Thoracic aorta (tissue), 2 donors: ENCODE measurements at places on chromosomes 7 and 10.
A peak's percentile ranks its signal among the peaks of the same experiment; 100 is the strongest.

GRCh38 chr10:118983263-118983662 lies 46.3 kb upstream of the NANOS1 start:
- no peaks in the 10 kb centered on the region for H3K4me1 ChIP-seq
- H3K4me3 ChIP-seq: no peak overlapping the region
- no peaks in the 10 kb centered on the region for H3K36me3 ChIP-seq
- H3K27ac ChIP-seq: no peak overlapping the region
- no peak for DNase-seq

- H3K27ac ChIP-seq: no peak overlapping the region
- no peaks in the 10 kb centered on the region for H3K4me1 ChIP-seq
- H3K27me3 ChIP-seq: no peaks in the 10 kb centered on the region
- H3K36me3 ChIP-seq: no peaks in the 10 kb centered on the region
- DNase-seq: no peak
Observed at GRCh38 chr7:86748843-86749719, 105.4 kb downstream of the GRM3 start.

DNA sequence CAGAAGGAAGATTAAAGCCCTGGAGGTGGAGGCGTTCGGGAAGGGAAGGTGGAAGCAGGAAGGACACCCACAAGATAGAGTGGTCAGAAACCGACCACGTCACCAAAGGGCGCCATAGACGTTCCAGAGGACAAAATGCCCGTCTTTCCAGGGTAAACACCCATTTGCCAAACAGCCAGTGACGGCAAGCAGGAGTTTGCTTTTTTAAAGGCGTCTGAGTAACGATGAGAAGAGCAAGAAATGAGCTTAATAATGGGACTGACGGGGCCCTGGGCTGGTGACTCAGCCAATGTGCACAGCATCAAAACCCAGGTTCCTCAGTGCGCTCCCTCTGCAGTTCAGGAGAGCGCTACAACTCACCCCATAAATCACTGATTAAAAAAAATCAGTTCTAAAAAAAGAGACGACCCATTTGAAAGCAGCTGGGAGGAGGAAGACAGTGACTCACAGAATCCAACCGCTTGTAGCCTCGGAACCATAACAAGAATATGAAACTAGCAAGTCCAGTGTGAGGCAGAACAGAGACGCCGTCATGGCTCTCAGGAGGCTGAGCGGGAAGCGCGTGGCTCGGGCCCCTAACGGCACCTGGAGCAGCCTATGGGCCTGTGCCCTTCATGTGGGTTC lies 5.9 kb downstream of the DIP2C start:
- no peaks in the 10 kb centered on the region for H3K36me3 ChIP-seq
- peaks cover 41% of the 10 kb centered on the region for H3K4me1 ChIP-seq
- DNase-seq: peak; percentile 53
- no peaks in the 10 kb centered on the region for H3K27me3 ChIP-seq
- H3K27ac ChIP-seq: peak overlapping the region; percentile 76

- no peak overlapping the region for H3K27ac ChIP-seq
- H3K4me3 ChIP-seq: no peak overlapping the region
- H3K36me3 ChIP-seq: no peaks in the 10 kb centered on the region
- no peak for DNase-seq
- H3K27me3 ChIP-seq: no peaks in the 10 kb centered on the region
Observed at GRCh38 chr10:125029584-125030242, 87.8 kb downstream of the ZRANB1 start.

DNA sequence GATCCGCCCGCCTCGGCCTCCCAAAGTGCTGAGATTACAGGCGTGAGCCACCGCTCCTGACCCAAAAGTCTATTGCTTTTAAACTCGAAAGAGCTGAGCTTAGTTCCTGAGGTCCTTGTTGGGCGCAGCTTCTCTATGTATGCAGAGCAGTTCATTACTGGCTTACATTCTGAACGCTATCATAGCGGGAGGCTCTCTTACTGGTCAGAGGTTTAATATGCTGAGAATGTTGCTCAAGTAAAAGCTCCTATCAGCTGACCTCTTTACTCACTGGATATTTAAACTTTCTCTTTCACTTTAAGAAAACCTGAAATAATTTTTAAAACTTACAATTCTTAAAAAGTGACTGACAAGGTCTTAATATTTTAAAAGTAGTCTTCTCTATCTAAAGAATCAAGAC lies 160.8 kb upstream of the WNT16 start:
- H3K4me1 ChIP-seq: no peaks in the 10 kb centered on the region
- no peak overlapping the region for H3K27ac ChIP-seq
- no peaks in the 10 kb centered on the region for H3K27me3 ChIP-seq
- no peak for DNase-seq
- H3K36me3 ChIP-seq: peaks cover 4% of the 10 kb centered on the region

DNA sequence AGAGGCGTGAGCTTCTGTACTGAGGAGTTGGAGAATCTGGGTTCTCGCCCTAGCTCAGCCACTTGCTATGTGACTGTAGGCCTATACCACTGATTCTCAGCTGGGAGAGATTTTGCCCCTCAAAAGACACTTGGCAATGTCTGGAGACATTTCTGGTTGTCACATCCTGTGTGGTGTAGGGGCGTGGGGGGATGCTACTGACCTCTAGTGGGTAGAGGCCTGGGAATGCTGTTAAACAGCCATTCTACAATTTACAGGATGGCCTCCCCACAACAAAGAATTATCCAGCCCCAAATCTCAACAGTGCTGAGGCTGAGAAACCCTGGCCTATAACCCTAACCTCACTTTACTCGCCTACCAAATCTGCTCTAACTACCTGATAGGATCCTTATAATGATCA lies 58.8 kb upstream of the GAD2 start:
- no peak for DNase-seq
- no peaks in the 10 kb centered on the region for H3K36me3 ChIP-seq
- no peak overlapping the region for H3K27ac ChIP-seq
- H3K4me1 ChIP-seq: no peaks in the 10 kb centered on the region
- H3K27me3 ChIP-seq: no peaks in the 10 kb centered on the region

DNA sequence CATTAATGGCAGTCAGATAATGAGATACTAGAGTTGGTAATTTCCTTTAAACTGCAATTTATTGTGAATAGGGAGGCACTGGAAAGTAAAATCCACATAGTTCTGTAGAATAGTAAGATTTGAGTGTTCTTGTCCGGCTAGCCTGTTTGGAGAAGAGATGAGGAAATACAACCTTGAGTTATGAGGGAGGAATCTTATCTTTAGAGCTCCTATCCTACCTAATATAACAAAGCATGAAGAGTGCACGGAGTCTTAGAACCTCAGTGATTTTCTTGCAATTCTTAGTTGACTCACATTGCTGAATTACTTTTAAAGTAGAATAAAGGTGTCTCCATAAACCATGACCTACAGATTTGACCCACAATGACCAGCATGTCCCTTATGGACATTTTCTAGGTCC lies 73.4 kb downstream of the ATAD1 start:
- no peak for DNase-seq
- no peak overlapping the region for H3K4me3 ChIP-seq
- no peaks in the 10 kb centered on the region for H3K36me3 ChIP-seq
- no peaks in the 10 kb centered on the region for H3K4me1 ChIP-seq
- H3K27me3 ChIP-seq: no peaks in the 10 kb centered on the region

- no peak overlapping the region for H3K27ac ChIP-seq
- DNase-seq: no peak
- no peak overlapping the region for H3K4me3 ChIP-seq
- H3K27me3 ChIP-seq: no peaks in the 10 kb centered on the region
Observed at GRCh38 chr7:157309988-157310668, 26.7 kb upstream of the DNAJB6 start.

DNA sequence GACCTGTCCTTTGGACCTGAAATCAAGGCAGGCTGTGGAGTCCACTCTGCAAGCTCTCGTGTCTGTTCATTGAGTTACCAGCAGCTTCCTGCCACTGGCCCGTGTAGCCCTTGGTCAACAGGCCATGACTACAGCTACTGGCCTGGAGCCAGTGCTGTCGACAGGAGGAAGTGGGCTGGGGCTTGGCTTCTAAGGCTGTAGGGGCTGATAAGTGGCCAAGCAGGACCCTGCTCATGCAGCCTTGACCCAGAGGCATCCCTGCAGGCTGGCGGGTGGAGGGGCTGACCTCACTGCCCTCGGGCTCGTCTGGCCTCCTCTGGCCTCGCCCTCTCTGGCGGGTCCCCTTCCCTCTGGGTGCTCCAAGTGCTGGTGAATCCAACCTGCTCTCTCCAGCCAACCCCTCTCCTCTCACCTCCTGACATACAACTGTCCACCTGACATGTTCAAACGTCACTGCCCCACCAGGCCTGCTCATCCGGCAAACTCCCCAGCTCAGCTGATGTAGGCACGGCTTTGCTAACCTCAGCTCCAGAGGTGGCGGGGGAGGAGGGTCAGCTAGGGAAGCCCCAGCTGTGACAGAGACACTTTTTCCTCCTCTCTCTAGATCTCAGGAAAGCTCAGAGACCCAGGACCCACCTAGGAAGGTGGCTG lies 188.6 kb upstream of the LYZL2 start:
- H3K4me3 ChIP-seq: peak overlapping the region; percentile 68
- no peak for DNase-seq
- peak overlapping the region; percentile 96 for H3K27ac ChIP-seq
- no peaks in the 10 kb centered on the region for H3K36me3 ChIP-seq

- H3K27ac ChIP-seq: no peak overlapping the region
- H3K4me1 ChIP-seq: no peaks in the 10 kb centered on the region
- H3K36me3 ChIP-seq: no peaks in the 10 kb centered on the region
- H3K4me3 ChIP-seq: no peak overlapping the region
- DNase-seq: no peak
Observed at GRCh38 chr7:84181628-84182027, 13.0 kb downstream of the SEMA3A start.

DNA sequence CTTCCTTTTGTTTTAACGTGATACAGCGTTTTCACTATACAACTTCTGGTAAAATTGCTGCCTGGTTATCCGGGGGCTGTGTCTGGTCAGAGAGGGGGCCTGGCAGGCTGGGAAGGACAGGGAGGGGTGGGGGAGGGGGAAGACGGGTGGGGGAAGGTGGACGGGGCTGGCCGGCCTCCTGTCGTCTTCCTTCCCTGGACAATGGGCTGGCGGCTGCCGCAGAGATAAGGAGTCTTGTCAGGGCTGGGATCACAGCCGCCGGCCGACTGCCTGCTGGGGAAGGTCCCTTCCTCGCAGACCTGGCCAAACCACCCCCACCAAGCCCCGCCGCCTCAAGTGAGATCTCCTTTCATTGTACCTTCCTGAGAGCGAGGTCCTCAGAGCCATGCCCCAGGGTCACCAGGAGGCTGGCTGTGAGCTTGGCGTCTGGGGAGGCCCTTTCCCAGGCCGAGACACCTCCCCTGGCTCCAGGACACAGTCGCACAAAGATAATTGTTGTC lies 151.2 kb upstream of the TNRC18 start:
- peak overlapping the region; percentile 39 for H3K4me3 ChIP-seq
- no peaks in the 10 kb centered on the region for H3K36me3 ChIP-seq
- peaks cover 6% of the 10 kb centered on the region for H3K4me1 ChIP-seq
- DNase-seq: no peak

DNA sequence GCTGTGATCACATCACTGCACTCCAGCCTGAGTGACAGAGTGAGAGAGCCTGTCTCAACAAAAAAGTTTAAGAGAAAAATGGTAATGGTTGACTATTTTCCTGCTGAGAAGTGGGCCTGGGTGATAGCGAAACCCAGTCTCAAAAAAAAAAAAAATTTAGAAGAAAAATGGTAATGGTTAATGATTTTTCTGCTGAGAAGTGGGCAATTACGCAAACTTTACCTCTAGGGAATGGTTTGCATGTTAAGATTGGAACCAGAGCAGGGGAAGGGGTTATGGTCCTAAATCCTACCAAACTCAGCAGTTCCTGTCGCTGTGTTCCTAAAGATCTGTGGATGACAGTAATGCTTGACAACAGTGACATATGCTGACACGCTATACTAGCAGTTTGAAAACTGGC lies 130.5 kb upstream of the RHEB start:
- DNase-seq: no peak
- H3K4me1 ChIP-seq: peaks cover 5% of the 10 kb centered on the region
- no peaks in the 10 kb centered on the region for H3K36me3 ChIP-seq
- H3K27ac ChIP-seq: no peak overlapping the region
- no peaks in the 10 kb centered on the region for H3K27me3 ChIP-seq

GRCh38 chr7:148828965-148829364 lies 55.1 kb downstream of the EZH2 start:
- H3K27me3 ChIP-seq: no peaks in the 10 kb centered on the region
- no peaks in the 10 kb centered on the region for H3K36me3 ChIP-seq
- no peaks in the 10 kb centered on the region for H3K4me1 ChIP-seq
- no peak overlapping the region for H3K4me3 ChIP-seq
- H3K27ac ChIP-seq: no peak overlapping the region
- DNase-seq: no peak

DNA sequence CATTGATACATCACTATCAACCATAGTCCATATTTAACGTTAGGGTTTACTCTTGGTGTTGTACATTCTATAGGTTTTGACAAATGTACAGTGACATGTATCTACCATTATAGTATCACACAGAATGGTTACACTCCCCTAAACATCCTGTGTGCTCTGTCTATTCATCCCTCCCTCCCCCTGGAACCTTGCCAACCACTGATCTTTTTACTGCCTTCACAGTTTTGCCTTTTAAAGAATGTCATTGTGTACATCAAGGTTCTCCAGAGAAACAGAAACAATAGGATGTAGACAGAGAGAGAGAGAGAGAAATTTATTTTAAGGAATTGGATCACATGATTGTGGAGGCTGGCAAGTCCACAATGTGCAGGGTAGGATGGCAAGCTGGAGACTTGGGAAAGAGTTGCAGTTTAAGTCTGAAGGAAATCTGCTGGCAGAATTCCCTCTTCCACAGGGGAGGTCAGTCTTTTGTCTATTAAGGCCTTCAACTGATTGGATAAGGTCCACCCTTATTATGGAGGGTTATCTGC lies 45.1 kb upstream of the CCNJ start:
- H3K36me3 ChIP-seq: no peaks in the 10 kb centered on the region
- H3K4me1 ChIP-seq: no peaks in the 10 kb centered on the region
- H3K4me3 ChIP-seq: no peak overlapping the region
- no peak overlapping the region for H3K27ac ChIP-seq
- H3K27me3 ChIP-seq: no peaks in the 10 kb centered on the region

- H3K36me3 ChIP-seq: peaks cover 22% of the 10 kb centered on the region
- no peak overlapping the region for H3K4me3 ChIP-seq
- H3K27me3 ChIP-seq: peaks cover 10% of the 10 kb centered on the region
- no peak for DNase-seq
- H3K4me1 ChIP-seq: peaks cover 26% of the 10 kb centered on the region
Observed at GRCh38 chr7:101161692-101162471, 3.5 kb downstream of the VGF start.

- peaks cover 53% of the 10 kb centered on the region for H3K36me3 ChIP-seq
- no peak for DNase-seq
- H3K27me3 ChIP-seq: no peaks in the 10 kb centered on the region
- peaks cover 5% of the 10 kb centered on the region for H3K4me1 ChIP-seq
Observed at GRCh38 chr10:69367469-69367868, 49.2 kb downstream of the TACR2 start.

- H3K27me3 ChIP-seq: no peaks in the 10 kb centered on the region
- H3K27ac ChIP-seq: no peak overlapping the region
- H3K4me3 ChIP-seq: no peak overlapping the region
- no peaks in the 10 kb centered on the region for H3K4me1 ChIP-seq
- DNase-seq: no peak
Observed at GRCh38 chr7:122397381-122397780, 92.8 kb upstream of the FEZF1 start.

DNA sequence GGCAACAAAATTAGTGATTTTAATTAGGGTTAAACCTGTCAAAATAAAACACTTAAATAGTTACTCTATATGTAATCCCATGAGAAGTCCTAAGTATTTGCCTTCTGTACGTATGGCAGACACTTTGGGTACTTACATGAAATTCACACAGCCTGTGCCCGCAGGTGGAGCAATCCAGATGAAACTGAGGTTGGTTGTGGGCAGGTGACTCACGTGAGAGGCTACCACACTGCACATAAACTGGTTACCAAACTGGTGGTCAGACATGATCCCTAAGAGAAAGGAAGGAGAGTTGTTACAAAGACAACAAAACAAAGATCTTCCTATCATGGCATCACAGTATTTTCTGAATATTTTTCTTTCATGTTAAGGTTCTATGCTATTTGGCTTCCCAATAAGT lies 156.1 kb downstream of the RELN start:
- H3K27me3 ChIP-seq: no peaks in the 10 kb centered on the region
- H3K36me3 ChIP-seq: no peaks in the 10 kb centered on the region
- no peaks in the 10 kb centered on the region for H3K4me1 ChIP-seq
- no peak for DNase-seq
